ENCODE measurements at places on chromosomes 11 and 22. TPM values are rescaled to one million over a fixed set of nuclear protein-coding genes. Genes with fewer than 3 reads are reported as not detected.
A peak's percentile ranks its signal among the peaks of the same experiment; 100 is the strongest.

Gene CTSD
- total RNA-seq, result 133 TPM

Gene RAG2
- total RNA-seq, result not detected

Gene OR6T1
- total RNA-seq, result not detected

Gene THOC5
- 62.9 TPM for total RNA-seq

Gene NXPE2
- not detected for total RNA-seq

Gene VSIG2
- not detected for total RNA-seq

Gene GPHA2
- not detected for total RNA-seq

Gene ALG12
- 18.8 TPM for total RNA-seq

Gene PVALB
- total RNA-seq, result not detected

Gene VSTM5
- total RNA-seq, result not detected

Gene PHOX2A
- total RNA-seq, result not detected

Gene FAT3
- not detected for total RNA-seq

Gene PHF21B
- total RNA-seq, result 0.93 TPM

Gene HTR3A
- not detected for total RNA-seq

DNA sequence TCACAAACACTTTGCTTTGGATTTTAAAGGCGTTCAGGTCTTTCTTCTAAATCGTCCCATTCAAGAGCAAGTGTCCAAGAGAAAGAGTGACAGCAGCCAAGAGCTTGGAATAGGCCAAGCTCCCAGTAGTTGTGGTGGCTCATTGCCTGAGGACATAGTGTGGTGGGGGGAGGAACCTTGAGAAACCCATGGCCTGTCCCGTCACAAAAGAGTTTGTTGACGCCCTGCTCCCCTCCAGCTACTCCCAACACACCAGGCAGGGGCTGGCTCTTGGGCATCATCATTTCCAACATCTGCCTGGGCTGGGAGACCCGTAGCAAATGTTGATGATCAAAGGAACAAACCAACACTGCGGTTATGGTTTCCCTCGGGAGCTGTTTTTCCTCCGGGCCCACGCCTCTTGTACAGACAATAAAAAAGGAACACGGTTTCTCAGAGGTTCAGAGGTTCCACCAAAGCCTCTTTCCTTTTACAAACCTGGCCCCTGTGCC lies 20.8 kb downstream of the FADS3 start:
- no peak for DNase-seq

- no peak for DNase-seq
Observed at GRCh38 chr11:33588056-33588455, 112.6 kb downstream of the C11orf91 start.

GRCh38 chr11:73404506-73405145 lies 28.4 kb downstream of the RELT start:
- no peak for DNase-seq

DNA sequence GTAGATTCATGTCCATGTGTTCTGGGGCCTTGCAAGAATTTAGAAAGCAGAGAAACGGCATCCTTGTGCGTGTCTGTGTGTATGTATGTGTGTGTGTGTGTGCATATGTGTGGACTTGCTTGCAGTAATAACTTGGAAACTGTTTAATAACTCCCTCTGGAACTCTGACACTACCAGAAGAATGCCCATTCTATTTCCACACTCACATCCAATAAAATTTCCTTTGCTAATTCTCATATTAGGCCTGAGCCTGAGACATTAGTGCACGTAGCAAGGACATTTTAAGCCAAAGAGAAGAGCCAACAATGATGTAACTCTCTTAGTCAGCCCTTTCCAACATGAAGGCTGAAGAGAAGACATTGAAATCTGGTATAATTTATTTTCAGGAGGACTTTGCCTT lies 3.2 kb downstream of the OR4D6 start:
- DNase-seq, result no peak

DNA sequence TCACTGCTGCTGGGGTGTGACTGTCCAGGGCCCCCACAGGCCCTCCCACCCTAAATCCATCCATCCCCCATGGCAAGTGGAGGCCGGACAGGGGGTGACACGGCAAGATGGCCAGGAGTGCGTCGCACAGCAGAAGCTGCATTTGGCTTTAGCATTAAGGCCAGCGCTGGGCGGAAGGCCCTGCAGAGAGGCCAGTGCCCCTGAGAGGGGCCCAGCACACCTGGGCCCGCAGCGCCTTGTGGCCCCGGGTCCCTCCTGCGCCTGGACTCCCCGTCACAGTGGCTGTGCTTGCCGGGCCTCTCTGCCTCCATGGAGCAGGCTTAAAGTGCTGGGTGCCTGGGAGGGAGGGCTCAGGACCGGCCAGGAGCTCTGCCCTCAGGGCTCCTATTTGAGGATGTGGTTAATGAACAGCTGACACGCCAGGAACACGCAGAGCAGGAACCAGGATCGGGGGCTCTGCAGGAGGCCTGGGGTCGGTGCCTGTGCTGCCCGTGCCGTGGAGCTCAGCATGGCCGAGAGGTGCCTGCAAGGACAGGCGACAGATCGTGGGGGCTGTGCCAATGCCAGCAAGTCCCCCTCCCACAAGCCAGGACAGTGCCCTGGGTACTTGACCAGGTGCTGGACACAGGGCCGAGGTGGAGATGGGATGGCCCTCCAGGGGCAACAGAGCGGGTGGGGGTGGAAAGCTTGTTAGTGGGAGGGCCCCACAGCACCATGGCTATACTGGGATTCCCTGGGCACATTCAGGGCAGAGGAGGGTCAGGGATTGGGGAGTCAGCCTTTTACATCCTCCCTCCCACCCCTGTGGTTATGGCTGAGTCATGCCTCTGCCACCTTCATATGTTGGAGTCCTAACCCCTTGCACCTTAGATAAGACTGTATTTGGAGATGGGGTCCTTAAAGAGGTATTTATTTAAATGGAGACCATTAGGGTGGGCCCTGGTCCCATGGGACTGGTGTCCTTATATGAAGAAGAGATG lies 30.9 kb upstream of the CARS1 start:
- no peak for DNase-seq

DNA sequence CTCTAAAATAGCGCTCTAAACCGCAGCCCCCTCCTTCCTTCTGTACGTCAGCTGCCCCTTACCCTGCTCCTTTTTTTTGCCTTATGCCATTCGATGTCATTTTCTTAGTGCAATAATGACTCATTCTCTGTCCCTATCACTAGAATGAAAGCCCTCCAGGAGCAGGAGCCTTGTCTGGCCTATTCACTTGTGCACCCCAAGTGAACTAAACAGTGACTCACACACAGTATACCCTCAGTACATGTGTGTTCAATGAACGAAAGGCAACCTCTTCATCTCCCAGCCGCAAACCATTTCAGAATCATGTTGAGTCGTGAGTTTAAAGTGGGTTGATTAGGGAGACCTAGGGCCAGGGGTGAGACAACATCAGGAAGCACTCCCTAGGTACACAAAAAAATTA lies 50.7 kb upstream of the SPATA19 start:
- peak; percentile 26 for DNase-seq

DNA sequence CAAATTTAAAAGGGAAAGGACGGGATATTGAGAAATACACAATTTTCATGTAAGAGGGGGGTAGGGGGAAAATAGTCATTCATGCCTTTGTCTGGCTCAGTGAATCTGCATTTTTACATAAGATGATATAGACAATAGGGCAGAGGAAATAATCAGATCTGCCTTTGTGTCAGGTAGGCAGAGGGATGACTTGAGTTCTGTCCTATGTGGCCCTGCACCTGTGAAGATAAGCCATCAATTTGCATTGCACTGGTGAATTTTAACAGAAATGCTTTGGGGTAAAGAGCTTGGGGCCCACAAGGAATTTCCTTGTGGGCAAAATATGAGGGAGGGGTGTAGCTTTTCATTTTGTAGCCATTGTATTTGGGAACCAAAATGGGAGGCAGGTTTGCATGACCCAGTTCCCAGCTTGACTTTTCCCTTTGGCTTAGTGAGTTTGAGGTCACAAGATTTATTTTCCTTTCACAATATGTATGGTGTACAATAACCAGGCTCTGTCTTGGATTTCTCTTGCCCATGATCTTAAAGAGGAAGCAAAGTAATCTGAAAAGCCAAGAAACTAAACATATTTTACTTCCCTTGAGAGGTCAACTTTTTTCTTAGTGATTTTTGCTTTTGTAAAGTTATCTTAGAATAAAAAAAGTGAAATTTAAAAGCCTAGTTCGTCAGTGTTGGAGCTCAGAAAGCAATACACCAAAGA lies 77.7 kb upstream of the SORL1 start:
- DNase-seq, result no peak

DNA sequence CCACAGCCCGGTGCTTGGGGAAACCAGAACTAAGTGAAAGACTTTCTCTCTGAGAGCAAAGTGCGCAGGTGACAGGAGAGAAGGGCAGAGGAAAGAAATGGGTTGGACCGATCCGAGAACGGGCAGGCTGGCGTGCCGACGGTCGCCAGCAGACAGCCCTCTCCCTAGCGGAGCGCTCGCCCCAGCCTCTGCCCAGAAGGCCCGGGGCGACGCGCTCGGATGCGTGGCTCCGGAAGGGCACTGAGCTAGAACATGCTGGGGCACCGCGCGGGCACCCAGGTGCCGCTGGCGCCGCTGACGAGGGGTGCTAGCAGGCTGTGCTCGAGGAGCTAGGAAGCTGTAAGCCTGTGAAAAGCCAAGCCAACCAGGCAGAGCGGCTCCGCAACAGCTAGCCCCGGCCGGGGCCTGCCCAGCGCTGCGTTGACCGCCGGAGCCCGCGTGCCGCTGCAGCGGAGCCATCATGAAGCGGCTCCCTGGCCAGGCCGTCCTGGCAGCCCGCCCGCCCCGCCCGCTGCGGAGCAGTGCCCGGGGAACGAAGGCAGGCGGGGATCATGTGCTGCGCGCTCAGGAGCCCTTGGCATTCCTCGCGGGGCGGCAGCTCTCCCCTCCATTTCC lies 22.1 kb upstream of the RRAS2 start:
- DNase-seq, result peak; percentile 54

GRCh38 chr11:80103142-80103859 lies 662.5 kb upstream of the TENM4 start:
- no peak for DNase-seq

DNA sequence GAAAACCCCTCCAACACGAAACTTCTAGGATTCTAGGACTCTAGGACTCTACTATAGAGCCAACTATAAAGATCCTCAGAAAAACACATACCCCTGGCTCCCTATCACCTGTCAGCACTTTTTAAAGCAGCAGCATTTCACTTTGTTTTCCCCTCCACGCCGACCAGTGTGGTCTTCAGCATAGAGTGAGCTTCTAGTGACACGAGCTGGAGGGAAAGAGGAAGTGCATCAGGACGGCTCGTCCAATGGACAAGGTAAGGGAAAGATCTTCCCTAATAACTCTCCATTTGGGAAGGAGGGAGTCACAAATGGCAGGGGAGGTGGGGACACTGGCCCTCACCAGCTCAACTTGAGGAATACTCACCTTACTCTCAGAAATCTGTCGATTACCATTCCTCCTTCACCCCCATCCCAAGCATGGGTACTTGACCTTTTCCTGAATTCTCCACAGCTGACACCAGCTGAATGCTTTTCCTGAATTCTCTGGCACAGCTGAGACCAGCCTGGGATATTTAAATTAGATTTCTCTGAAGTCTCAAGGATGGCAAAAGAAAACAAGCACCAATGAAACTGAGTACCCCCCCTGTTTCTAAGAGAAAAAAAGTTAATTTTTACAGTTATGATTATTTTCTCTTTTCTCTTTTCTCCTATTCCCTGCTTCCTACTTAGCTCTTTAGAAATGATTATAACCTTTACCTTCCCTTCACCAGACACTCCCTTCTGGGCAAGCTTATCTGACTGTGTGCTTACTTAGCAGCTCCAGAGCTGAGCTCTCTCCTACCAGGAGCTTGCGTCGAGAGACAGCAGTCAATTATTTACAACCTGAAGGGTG lies 33.3 kb upstream of the NNMT start:
- DNase-seq, result peak; percentile 50

GRCh38 chr11:77294040-77294439 lies 7.4 kb downstream of the GDPD4 start:
- DNase-seq, result no peak

DNA sequence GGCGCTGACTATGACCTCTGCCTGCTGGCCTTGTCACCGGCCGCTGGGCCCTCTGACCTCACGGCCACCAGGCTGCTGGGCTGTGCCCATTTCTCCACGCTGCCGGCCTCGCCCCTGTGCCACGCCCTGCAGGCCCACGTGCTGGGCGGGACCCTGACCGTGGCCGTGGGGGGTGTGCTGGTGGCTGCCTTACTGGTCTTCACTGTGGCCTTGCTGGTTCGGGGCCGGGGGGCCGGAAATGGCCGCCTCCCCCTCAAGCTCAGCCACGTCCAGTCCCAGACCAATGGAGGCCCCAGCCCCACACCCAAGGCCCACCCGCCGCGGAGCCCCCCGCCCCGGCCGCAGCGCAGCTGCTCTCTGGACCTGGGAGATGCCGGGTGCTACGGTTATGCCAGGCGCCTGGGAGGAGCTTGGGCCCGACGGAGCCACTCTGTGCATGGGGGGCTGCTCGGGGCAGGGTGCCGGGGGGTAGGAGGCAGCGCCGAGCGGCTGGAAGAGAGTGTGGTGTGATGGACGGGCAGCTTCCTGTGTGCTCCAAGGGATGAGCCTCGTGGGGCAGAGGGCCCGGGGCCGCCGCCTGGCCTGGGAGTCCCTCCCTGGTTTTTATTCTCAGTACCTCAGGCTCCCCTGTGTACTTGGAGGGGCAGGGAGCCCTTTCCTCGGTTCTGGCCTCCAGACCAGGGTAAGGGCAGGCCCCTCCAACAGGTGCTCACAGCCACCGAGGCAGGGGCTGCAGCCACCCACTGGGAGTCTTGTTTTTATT lies 3.0 kb downstream of the LRFN4 start:
- DNase-seq, result no peak

- DNase-seq, result no peak
Observed at GRCh38 chr11:30729187-30729713, 143.1 kb upstream of the MPPED2 start.

DNA sequence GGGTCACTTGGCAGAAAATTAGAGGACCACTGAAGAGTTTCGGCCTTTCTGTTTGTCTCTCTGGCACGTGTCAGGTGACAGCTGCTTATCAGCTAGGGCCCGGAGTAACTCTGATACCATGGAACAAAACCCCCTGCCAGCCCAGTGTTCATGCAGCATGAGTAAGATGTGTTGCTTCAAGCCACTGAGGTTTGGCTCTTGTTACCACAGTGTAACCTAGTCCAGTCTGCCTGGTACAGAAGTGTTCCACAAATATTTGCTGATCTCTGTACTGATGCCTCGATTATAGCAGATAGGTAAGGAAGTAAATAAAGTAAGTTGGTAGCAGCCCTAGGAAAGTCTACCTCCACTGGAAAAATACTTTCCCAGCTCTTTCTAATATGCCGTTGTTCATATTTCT lies 20.5 kb upstream of the ETS1 start:
- peak; percentile 27 for DNase-seq

- DNase-seq, result no peak
Observed at GRCh38 chr11:128704517-128704916, 10.6 kb downstream of the FLI1 start.

DNA sequence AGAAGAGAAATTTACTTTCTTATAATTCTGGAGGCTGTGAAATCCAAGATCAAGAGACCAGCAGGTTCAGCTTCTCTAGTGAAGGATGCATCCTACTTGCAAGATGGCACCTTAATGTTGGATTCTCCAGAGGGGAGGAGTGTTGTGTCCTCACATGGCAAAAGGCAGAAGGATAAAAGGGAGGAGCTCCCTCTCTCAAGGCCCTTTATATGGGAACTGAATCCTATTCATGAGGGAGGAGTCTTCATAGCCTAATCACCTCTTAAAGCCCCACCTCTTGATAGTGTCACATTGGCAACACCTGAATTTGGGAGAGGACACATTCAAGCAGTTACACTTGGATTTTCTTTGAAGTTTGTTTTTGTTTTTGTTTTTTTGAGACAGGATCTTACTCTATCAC lies 79.5 kb downstream of the SLC36A4 start:
- no peak for DNase-seq

All from activated CD8-positive, alpha-beta memory T cell treated with anti-CD3 and anti-CD28 coated beads, Interleukin-2, amount 10 ng/mL, durations not matched to agents 7 days and 5 days (primary cell).